Retina (tissue), 1 donor: ENCODE measurements at places on chromosomes 7 and 10.

- no peak for DNase-seq
Measured at GRCh38 chr10:30368065-30368718, 19.1 kb upstream of the MTPAP start.

DNA sequence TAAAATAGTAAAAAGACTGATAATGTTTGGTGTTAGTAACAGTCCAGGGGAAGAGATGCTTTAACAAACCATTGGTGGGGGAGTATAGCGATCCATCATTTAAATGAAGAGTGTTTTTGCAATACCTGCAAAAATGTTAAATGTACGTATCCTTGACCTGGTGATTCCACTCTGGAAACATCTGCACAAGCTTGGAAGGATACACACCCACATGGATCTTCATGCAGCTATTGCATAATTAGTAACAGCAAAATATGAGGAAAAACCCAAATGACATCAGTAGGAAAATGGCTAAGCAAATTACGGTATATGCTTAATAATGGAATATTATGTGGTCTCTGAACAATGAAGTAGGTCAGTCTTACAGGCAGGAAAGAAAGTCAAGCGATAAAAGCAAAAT lies 20.5 kb downstream of the WNT2 start:
- no peak for DNase-seq

- DNase-seq, result no peak
Measured at GRCh38 chr10:60846173-60846572, 67.9 kb downstream of the CDK1 start.

GRCh38 chr7:135672560-135673359 lies 10.4 kb downstream of the STMP1 start:
- DNase-seq, result peak; percentile 25

- DNase-seq, result no peak
Measured at GRCh38 chr10:3941676-3942075, 156.7 kb upstream of the KLF6 start.

GRCh38 chr10:88041243-88042159 lies 178.1 kb downstream of the PTEN start:
- DNase-seq, result no peak

DNA sequence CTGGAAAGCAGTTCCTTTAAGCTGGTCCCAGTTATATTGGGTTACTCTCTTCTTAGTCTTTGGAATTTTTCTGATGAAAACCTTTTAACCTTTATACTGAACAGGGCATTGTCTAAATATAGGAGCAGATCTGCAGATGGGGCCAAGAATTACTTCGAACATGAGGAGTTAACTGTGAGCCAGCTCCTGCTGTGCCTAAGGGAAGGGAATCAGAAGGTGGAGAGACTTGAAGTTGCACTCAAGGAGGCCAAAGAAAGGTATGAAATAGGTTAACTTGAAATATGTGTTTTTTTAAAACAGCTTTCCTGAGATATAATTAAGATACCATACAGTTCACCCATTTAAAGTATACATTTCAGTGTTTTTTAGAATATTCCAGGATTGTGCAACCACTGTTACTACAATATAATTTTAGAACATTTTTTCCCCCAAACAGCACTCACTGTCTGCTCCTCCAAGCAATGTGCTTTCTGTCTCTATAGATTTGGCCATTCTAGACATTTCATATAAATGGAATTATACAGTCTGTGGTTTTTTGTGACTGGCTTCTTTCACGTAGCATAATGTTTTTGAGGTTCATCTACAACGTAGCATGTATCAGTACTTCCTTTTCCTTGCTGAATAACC lies 18.9 kb downstream of the OPTN start:
- no peak for DNase-seq

DNA sequence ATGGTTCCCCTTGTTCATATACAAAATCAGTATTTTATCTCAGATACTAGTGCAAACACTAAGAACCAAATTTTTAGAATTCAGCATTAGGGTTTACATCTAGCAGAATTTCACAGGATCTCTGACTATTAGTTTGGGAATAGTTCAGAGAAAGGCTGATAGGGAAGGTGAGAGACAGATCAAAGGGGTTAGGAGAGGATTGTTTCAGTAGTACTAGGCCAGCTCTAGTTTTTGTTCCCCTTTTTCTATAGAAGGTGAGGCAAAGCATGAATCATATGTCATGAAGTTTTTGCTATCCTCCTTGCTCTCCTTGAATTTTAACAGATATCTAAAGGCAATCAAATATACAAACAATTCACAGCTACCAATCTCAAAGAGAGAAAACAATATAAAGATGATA lies 26.1 kb upstream of the CTNNA3 start:
- no peak for DNase-seq

DNA sequence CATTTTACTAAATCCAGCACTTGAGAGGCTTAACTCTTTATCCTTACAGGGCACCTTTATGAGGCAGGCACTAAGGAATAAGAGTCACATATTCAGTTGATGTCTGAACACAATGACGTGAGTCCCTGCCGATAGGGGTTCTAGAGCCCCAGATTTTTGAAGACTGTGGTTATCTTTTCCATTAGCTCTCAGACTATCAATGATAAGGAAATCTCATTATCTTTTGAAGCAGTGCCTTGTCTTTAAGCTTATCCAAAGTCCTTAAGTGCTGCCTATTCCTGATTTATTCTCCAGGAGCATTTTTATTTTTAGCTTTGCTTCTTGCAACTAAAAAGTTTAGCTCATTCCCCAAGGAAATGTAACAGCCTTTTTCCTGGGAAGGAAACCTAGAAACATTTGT lies 444.1 kb upstream of the LRRN3 start:
- no peak for DNase-seq

GRCh38 chr10:113626809-113627355 lies 37.0 kb downstream of the NRAP start:
- DNase-seq, result no peak

- DNase-seq, result no peak
Measured at GRCh38 chr7:83629117-83629880, 19.6 kb downstream of the SEMA3E start.

- no peak for DNase-seq
Measured at GRCh38 chr10:31816318-31816717, 112.3 kb downstream of the ARHGAP12 start.

GRCh38 chr10:131750973-131751826 lies 149.6 kb upstream of the PPP2R2D start:
- DNase-seq, result peak; percentile 54

- DNase-seq, result peak; percentile 8
Measured at GRCh38 chr10:118062798-118063238, 16.1 kb upstream of the RAB11FIP2 start.

GRCh38 chr7:4884164-4884563 lies 648 bp upstream of the RADIL start:
- no peak for DNase-seq

DNA sequence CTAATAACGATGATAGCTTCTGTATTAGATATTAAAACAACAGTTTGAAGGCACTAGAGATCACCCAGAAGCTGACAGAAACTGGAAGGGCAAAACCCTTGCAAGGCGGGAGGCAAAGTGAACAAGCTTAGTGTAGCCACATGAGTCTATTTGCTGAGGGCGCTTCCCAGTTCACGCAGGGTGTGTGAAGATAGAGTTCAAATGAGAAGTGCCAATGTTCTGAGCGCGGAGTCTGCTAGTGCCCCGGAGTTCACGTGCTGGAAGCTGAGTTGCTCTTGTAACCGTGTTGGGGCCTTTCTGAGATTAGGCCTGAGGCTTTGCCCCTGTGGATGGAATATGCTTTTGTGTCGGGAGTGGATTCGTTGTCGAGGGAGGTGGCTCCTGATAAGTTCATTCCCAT lies 16.6 kb upstream of the GTPBP4 start:
- no peak for DNase-seq

DNA sequence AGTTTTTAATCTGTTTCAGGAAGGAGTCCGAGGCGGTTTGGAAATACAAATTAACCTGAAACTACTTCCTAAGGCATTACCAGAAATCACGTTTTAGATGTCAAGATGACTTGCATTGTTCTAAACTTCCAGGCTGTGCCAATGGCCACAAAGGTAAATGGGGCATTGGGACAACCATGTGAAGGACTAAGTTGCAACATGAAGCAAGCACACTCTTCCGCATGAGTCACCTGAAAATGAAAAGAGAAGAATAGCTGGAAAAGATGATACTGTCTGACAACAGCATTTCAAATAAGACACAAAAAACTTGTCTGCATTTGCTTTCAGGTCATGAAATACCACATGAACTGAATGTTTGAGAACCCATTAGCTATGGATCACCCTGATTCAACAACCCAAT lies 262.1 kb downstream of the AHR start:
- no peak for DNase-seq

DNA sequence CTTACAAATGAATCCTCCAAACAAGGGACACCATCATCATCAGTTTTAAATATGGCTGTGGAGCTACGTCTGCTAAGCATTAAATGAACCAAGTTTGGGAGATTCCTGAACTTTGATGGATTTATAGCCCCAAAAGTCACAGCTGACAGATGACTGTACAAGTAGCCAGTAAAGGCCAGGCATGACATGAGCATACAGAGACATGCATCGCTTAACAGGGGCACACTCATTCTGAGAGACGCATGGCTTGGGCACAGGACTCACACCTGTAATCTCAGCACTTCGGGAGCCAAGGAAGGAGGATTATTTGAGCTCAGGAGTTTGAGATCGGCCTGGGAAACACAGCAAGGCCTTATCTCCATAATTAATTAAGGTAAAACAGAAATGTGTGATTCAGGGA lies 166.2 kb downstream of the PARD3 start:
- DNase-seq, result no peak

- DNase-seq, result no peak
Measured at GRCh38 chr10:125082881-125083575, 77.3 kb downstream of the CTBP2 start.

GRCh38 chr7:66050990-66051448 lies 24.6 kb upstream of the ASL start:
- DNase-seq, result no peak

DNA sequence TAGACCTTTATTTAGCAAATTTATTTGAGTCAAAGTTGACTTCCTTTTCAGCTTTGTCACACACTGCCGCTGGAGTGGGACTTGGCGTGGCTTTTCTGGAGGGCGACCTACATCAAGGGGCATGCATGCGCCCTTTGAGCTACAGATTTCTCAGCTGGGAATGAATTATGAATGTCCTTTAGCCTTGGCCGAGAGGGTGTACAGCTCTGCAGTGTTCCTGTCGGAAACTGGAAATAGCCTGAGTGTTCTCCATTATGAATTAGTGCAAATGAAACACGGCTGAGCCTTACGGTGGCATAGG lies 79.7 kb downstream of the GLRX3 start:
- DNase-seq, result no peak

- DNase-seq, result no peak
Measured at GRCh38 chr7:24926623-24927524, 53.1 kb downstream of the OSBPL3 start.

DNA sequence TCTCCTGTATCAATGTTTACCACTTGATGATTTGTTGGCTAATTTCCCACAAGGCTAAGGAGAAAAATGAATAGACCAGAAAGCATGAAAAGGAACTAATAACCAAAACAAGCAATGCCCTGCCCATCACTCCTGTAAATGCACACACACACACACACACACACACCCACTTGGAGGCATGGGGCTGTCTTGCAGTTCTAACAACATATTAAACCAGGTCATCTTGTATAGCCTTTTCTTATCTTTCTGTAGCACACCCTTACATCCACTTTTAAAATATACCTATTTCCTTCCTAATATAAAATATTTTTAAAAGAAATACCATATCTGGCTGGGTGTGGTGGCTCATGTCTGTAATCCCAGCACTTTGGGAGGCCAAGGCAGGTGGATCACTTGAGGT lies 105.3 kb downstream of the CTTNBP2 start:
- DNase-seq, result no peak

GRCh38 chr10:99527526-99528493 lies 4.9 kb upstream of the NKX2-3 start:
- peak; percentile 78 for DNase-seq

DNA sequence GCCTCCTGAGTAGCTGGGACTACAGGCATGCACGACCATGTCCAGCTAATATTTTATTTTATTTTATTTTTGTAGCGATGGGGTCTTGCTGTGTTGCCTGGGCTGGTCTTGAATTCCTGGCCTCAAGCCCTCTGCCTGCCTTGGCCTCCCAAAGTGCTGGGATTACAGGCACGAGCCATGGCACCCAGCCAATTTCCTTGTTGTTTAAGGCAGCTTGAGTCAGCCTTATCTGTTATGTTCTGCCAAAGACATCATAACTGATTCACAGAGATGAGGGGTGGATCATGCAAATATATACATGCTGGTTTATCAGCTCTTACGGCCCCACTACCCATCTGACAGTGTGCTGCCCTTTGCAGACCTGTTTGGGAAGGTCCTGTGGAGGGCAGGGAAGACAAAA lies 826.7 kb downstream of the TYW1 start:
- DNase-seq, result no peak

GRCh38 chr10:73956476-73957359 lies 41.2 kb upstream of the VCL start:
- no peak for DNase-seq

GRCh38 chr7:98875501-98875900 lies 2.8 kb upstream of the TRRAP start:
- DNase-seq, result no peak

GRCh38 chr10:73247509-73248258 lies 629 bp upstream of the DNAJC9 start:
- DNase-seq, result no peak

- no peak for DNase-seq
Measured at GRCh38 chr10:50636618-50637579, 13.1 kb upstream of the SGMS1 start.

DNA sequence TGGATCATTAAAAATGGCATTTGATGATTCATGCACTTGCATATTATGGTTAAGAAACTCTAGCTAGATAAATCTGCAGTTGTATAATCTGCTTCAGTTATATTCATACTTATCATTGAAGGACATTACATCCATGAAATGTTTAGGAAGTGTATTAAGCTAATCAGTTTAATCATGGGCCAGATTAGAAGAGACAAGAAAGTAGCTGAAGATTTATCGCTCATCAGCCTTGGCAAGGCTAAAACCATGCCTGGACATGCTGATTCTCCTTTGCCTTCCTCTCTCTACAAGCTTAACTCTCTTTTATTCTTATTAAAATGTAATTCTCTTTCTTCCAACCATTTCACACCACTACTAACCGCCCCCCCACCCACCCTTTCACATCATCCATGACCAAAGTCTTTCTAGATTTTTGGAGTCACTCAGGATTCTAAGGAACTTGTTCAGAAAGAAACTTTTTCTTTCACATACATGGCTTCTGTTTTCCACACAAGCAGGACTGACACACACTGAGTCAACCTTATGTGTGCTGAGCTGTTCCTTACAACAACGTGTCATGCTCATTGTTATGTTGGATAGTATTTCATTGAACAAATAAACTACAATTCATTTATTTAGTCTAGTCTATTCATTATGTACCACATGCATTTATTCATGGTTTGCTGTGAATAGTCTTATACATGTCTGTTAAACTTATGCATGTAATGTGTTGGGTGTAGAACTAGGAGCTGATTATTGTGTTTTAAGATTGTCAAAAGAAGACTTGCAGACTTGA lies 227.3 kb upstream of the SP8 start:
- no peak for DNase-seq

DNA sequence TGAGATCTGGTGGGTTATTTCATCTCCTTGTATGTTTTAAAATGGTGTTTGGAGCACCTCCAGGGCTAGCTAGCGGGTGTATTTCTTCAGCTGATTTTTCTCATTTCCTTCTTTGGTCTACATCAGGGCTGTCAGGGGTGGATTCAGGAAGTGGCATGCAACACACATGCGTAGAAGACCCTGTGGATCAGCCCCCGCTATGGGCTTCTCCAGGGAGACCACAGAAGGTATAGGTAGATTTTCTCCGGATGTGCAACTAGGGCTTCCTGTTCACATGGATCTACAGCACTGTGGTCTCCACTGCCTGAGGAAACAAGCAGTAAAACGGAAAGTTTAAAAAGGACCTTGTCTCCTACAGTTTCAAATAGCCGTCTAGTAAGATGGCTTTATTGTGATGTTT lies 10.4 kb downstream of the NUB1 start:
- DNase-seq, result no peak
